Omental fat pad (tissue), 4 donors: ENCODE measurements at places on chromosomes 6 and 20.

- no peak for DNase-seq
Observed at GRCh38 chr6:46756469-46757213, 9.9 kb downstream of the ANKRD66 start.

DNA sequence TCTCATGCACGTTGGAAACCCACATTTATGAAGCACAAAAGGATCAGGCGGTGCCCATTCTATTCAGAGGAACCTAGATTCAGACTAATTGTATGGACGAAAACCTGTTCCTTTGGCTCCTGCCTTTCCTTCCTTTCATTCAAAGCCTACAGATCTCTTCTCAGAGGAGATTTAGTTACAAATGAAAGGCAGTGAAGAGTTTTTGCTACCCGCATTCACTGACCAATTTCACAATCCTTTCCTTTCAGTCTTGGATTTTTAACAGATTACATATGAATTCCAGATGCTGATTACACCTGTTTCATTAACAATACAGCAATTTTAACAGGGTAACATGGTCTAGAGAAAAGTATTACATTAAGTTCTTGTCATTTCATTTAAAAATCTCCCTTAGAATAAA lies 32.0 kb downstream of the TMEM242 start:
- no peak for DNase-seq

DNA sequence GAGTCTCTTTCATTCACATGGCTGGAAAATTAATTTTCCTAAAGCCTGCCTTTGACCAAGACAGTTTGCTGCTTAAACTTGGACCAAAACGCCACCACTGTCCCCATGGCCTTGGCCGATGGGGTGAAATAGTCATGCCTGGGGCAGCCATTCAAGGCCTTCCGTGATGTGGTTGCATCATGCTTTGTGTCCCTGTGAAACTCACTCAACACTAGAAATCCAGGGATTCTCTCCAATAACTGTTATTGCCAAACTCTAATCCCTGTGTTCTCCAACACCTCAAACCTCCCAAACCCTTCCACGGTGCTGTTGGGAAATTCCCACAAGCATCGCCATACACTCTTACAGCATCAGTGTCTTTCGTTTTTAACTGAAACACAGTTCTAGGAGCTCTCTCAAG lies 1.4 kb upstream of the TXNDC5 start:
- DNase-seq, result no peak

DNA sequence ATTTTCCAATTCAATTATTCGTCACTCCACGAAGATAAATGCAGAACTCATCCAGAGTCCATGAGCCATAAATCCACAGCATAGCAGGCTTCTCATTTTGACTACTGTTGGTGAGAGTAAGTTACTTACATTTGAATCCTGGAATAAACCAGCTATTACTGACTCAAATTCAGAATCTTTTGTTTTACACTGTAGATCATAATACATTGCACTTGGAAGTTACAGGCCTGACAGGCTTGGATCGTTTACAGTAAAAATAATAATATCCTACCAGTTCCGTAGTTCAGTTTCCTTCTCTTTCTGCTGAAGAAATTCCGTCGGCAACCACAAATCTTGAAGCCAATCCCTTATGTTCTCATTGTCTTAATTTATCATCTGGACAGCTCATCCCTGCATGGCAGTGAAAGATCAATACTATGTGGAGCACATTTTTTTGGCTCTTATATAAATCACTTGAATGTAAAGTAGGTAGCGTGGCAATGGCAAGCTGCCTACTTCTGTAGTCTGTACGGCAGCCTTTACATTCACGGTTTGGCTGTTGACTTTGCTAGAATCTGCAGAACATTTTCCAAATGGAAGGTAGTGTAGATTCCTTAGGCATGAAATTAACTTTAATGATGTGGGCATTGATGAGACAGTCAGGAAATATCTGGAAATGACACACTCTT lies 142.9 kb downstream of the WDR27 start:
- DNase-seq, result no peak

DNA sequence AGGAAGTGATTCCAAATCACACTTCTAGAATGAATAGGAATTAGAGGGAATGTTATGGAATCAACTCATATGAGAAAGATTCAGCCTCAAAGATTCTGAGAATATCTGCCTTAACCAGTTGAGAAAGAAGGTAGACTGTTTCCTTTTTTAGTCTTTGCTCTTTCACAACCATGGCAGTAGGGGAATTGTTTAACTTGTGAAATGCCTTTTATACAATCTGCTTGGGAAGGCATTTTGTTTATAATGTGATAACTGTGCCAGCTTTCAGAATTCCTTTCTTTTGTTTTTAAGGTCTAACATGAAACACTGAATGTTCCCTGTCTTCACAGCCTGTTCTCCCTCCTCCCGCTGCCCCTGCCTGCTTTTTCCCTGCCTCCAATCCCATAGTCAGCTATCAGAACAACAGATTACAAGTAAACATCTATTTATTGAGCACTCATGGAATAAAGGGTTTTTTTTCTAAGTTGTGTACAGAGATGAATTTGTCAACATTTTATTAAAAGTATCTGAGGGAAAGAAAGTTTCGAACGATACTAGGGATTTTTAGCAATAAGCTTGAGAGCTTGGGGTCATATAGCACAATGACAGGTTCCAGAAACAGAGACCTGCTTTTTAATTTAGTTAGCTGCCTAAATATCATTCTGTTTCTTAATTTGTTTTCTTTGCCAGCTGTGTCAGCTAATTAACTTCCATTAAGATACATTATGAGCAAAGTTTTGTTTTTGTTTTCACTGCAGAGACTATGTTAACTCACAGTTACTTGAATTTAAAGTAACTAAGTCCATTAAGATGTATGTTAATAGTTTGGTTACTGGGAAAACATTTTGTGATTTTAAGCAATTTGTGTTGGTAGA lies 28.3 kb upstream of the FBXO30 start:
- no peak for DNase-seq

DNA sequence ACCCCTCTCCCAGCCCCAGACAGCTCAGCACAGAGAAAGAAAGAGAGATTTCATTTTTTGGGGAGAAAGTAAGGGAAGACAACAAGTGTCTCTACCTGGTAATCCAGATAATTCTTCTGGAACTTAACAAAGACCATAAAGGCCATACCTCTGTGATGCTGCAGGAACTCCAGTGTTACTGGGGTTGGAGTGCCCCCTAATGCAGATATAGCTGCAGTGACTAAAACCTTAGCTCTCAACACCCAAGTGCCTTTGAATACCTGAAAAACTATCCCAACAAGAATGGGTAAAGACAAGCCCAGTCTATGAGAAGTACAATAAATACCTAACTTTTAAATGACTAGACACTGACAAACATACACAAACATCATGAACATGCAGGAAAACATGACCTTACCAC lies 365.3 kb upstream of the PTCHD4 start:
- no peak for DNase-seq

- DNase-seq, result no peak
Observed at GRCh38 chr20:61923371-61924166, 142.1 kb downstream of the TAF4 start.

- no peak for DNase-seq
Observed at GRCh38 chr6:33117811-33118277, 42.1 kb downstream of the HLA-DPB1 start.

DNA sequence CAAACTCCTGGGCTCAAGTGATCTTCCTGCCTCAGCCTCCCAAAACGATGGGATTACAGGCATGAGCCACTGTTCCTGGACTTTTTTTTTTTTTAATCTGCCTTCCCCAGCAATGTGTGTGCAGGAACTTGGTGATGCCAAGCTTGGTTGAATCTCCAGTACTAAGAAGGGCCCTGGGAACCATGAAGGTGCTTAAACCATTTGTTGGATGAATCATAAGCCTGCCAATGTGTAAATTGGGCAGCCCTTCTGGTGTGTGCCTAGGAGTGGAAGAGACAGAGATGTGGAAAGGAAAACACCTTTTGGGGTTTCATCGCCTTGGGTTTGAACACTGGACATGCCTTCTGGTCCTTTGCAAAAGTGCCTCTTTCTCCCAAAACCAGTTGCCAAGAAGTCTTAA lies 7.1 kb upstream of the SPO11 start:
- no peak for DNase-seq

GRCh38 chr20:49286689-49287551 lies 9.1 kb upstream of the ZNFX1 start:
- no peak for DNase-seq

DNA sequence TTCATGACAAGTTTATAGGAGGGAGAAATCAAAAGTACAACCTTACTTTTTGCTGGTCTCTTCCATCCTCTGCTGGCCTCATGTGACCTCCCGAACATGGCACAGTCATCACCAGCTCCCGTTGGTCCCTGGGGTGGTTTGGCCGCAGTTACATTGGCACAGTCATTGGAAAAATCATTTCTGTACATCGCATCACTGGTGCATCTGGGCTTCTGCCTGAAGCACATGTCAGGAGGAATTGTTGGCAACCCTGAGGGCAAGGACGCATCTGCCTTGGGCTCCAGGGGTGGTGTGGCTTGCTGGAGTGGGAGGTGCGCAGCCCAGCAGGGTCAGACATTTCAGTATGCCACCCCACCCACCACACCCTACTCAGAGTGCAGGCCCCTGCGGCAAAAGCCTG lies 162.9 kb upstream of the SLC24A3 start:
- DNase-seq, result no peak

GRCh38 chr6:37093728-37094069 lies 76.3 kb upstream of the PIM1 start:
- DNase-seq, result no peak

DNA sequence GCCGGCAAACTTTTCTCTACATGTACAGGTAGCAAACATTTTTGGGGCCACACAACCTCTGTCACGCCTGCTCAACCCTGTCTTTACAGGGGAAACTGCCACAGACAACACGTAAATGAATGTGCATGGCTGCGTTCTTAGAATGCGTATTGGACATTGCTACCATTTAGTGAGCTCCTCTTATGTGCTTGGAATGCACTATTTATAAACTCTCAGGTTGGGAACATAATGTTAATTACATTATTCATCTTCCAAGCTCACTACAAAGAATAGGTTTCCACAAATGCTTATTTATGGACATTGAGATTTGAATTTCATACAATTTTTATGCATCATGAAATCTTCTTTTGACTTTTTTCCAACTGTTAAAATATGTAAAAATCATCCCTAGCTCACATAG lies 92.0 kb upstream of the RPS6KA2 start:
- DNase-seq, result no peak

- DNase-seq, result no peak
Observed at GRCh38 chr20:5552154-5552553, 198.0 kb upstream of the SHLD1 start.

GRCh38 chr6:4374216-4374615 lies 238.8 kb upstream of the ECI2 start:
- DNase-seq, result no peak

DNA sequence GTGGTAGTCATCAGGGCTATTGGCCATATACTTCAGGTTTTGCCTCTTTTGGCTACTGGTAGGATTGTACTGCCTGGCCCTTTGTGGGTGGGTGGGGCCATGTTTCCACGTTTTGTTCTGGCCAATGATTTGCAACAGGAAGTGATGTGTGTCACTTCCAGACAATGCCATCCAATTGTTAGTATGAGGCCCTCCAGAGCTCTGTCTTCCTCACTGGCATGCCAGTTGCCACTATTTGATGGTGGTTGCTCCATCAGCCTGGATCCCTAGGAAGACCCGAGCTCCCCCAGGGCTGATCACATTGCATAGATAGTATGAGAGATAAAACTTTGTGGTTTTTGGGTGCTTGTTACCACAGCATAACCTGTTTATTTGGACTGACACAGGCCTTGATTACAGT lies 7.7 kb upstream of the LRRN4 start:
- DNase-seq, result no peak

- no peak for DNase-seq
Observed at GRCh38 chr6:37535759-37536490, 36.2 kb upstream of the CCDC167 start.

GRCh38 chr20:49330701-49331615 lies 53.1 kb upstream of the ZNFX1 start:
- no peak for DNase-seq

DNA sequence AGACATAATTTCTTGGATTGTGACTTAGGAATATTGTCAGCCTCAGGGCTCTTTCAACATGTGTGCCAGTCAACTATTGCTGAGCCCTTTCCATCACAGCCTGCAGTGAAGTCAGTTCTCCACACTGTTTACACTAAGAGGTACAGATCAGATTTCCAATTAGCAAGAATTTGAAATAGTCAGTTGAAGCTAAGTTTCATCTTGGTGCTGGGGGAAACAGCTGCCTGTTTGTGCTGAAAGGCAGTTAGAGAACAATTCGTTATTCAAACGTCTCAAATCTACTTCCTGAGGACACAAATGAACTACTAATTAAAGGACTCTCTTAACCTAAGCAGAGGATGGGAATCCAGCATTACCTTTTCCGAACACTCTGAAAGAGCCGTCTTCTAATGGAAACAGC lies 25.9 kb downstream of the ADGRF1 start:
- DNase-seq, result no peak

- DNase-seq, result no peak
Observed at GRCh38 chr20:50668798-50669197, 22.5 kb downstream of the RIPOR3 start.

GRCh38 chr6:28789553-28790083 lies 134.2 kb downstream of the TRIM27 start:
- no peak for DNase-seq

- no peak for DNase-seq
Observed at GRCh38 chr6:163659803-163660202, 245.3 kb downstream of the QKI start.

DNA sequence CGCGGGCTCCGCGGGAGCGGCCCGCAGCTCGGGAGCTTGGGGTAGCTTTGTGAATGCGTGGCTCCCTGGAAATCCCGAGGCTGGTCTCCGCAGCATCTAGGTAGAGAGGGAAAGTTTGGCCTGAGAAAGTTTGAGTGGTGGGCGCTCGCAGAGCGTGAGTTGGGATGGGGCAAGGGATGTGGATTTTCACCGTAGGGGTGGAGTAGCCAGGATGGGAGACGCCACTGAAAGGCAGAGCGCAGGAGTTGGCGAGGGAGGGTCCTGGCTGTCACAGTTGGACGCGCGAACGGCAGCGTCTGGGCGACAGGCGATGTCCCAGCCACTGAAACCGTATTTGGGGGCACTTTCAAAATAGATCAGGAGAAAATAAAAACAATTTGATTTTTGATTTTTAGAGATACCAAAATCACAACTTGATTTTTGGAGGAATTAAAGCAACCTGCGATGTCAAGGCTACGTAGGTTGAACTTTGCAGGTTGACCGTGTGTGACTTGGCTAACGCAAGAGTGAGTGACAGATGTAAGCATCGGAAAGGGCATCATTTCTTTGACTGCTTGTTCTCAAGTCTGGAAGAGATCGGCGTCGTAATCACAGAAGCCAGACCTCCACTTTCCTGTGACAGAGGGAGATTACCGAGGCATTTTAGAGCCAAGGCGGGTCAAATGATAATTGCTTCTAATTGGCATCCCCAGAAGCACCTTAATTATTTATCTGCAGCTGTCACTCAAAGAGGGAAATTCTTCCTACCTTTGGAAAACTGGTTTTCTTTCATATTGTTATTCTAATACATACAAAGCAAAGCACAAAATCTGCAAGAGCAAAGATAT lies 646 bp downstream of the HEY2 start:
- no peak for DNase-seq

- DNase-seq, result no peak
Observed at GRCh38 chr6:35168461-35168861, 27.3 kb upstream of the TCP11 start.
